Left renal cortex interstitium (tissue), 4 donors: ENCODE measurements at places on chromosomes 11 and 22. TPM values are rescaled to one million over a fixed set of nuclear protein-coding genes. Genes with fewer than 3 reads are reported as not detected.

DNA sequence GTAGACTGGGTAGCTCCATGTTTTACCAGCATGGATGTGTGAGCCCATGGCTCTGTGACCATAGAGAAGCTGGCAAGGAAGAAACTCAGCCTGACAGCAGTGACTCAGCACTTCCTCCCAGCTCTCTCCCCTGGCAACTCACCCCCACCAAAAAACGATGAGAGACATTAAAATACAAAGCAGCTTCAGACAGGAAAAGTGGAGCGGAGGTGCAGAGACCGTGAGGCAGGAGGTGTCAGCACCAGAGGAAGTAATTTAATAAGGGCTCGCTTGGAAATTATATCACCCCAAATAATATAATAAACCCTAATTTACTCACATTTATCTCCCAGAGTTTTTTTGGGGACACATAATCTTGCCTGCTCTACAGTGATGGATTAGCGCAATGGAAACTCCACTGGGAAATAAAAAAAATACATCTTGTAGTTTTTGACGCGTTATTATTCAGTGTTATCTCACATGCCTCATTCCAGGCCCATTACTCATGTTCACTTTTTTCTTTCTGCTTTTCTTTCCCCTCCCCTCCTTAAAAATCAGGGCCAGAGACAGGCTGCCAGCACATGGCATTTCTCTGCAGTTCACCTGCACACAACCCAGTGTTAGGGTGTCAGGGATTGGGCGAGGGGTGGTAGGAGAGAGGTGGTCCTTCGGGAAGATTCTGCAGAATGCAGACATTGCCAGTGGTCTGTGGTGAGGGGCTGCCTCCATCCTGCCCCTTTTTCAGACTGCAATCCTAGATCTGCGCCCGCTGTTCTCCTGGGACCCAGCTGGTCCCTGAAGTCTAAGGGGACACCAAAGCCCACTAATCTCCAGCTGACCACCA, 170.8 kb downstream of the BUD13 start:
- DNase-seq: no peak

DNA sequence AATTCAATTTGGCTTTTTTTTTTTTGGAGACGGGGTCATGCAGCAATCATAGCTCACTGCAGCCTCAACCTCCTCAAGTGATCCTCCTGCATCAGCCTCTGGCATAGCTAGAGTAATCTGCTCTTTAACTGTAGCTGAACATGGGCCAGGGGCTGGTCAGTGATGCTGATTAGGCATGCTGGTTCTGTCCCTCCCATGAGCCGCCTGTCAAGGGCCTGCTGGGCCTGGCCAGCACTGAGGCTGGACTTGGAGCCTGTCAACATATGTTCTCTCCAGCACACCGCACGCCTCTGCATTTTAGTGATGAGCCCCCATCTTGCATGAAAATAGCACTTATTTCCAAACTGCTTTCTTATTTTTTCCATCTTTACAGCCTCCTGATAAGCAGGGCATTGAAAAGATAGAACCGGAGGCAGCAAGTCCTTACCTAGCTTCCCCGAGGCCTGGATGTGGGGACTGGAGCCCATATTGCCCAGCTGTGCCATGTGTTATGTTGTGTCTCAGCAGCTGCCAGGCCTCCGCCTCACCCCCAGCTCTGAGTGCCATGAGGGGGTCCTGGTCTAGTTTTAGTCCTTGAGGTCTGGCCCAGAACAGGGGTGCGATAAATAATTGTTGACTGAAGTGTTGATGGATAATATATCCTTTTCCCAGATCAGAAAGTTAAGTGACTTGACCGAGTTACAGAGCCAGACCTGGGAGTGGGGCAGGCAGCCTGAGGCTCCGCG, 80.0 kb downstream of the CTTN start:
- DNase-seq: no peak

DNA sequence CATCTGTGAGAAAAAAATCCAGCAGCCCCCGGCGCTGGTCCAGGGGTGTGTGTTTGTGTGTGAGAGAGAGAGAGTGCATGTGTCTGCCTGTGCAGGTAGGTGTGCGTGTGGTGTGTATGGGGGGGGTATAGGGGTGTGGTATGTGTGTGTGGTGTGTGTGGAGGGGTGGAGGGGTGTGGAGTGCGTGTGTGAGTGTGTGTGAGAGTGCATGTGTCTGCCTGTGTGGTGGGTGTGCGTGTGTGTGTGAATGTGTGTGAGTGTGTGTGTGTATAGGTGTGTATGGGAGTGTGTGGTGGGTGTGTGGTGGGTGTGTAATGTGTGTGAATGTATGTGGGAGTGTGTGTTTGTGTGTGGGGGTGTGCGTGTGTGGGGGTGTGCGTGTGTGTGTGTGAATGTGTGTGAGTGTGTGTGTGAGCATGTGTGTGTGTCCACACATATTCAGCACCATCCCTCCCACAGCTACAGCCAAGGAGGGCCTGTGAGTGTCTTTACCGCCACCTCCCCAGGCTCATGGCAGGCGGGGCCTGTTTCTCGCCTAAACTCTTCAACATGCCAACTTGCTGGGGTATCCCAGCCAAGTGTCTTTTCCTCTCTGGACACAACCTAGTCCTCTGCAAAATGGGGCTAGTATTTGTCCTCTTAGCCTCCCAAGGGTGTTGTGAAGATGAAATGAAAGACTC, 11.9 kb downstream of the LMO1 start:
- no peak for DNase-seq

DNA sequence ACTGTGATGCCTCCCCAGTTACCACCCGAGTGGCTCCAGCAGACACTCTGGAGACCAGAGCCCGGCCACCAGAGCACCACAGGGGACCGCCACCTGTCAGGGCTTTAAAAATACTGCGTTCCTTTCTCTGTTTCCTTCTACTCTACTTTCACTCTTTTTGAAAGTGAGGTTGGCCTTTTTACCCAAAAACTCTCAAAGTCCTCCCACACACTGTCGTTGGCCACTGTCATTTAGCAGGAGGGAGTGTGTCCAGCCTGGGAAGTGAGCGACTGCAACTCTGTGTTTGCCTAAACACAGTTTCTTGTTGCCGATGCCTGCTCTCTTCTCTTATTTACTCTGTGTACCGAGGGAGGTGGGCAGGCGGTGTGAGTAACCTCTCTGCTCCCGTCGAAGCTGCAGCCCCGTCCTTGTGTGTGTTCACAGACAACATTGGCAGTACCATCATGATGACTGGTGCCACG, 90.8 kb upstream of the CLDN5 start:
- DNase-seq: no peak

GRCh38 chr11:107791343-107792048, 67.1 kb downstream of the SLC35F2 start:
- no peak for DNase-seq

DNA sequence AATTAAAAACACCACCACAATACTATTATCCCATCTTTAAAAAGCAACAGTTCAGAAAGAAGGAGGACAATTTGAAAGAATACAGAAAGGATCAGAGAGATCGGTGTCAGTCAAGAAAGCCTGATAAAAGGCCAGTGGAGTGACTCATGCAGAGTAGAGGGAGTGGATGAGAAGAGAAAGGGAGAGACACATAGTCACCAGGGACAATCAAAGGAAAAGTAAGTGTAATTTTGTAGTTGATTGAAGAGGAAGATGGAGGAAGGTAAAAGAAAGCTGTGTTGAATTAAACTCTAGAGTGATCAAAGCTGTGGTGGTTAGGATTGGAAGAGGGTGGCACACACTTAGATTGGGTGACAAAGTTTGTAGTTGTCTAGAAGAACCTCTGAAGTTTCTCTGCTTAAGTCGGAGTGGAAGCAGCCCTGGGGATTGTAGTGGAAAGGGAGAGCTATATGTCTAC, 14.1 kb downstream of the SPECC1L start:
- DNase-seq: no peak

GRCh38 chr22:24159650-24160049, 21.6 kb upstream of the SUSD2 start:
- no peak for DNase-seq

DNA sequence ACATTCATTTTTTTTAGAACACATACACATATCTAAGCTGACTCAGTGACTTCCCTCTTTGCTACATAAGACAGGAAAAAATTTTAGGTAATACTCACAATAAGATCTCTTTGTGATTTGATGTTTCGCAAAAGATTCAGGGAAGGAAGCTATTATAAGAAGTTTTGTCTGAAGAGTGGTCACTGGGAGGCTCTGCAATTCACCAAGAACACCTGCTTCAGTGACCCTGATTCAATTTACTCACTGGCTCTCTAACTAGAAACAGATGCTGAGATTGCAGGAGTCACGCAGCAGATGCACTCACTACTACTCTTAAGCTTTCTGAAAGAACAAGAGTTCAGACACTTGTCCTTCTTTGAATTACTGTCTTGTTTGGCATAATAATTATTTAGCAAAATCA, 193.6 kb upstream of the DDI1 start:
- no peak for DNase-seq

DNA sequence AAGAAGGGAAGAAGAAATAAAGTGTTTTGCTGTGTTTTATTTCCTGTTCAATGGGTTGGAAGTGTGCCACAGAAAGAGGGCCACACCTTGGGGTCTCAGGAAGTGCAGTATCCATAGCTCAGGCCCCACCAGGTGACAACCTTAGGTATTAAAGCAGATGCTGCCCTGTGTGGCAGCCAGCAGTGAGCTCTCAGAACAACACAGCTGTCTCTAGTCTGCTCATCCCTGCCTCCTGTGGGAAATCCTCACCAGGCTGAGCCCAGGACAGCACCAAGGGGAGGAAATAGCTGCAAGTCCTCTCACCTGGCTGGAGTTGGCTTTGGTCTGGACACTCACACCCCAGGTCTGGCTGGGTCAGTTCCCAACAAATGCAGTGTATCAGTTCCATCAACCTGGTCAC, 25.1 kb downstream of the ARL14EP start:
- DNase-seq: no peak

DNA sequence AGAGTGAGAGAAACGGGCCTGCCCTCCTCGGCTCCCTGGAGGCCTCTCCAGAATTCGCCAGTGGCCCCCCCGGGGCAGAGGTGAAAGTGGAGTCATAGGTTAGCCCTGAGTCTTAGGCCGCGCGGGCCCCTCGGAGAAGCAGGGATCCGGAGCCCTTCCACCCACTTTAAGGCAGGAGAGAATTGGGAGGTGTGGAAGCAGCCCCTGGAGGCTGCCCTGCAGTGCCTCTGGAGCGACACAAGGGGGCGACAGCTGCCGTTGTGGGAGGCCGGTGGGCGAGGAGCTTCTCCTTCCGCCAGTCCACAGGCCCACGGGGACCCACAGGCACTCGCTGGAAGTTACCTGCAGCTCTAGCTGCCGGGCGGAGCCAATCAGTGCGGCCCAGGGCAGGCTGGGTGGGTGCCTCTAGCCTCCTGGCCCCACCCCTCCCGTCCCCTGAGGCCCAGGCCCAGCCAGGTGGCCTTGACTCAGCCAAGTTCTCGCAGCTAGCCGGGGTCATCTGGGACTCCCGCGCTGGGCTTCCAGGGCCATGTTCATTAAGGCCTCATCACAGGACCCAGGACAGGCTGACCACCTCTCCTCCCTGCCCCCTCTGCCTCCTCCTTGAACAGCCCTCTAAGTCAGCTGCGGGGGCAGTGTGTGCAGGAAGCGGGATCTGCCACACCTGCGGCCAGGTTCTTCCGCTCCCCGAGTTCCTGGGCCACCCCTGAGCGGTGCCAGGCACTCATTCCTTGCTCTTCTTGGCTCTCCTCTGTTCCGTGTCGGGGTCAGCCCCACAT, 5.0 kb downstream of the DGKZ start:
- DNase-seq: no peak

- no peak for DNase-seq
These were observed 8.9 kb upstream of the GRK3 start for GRCh38 chr22:25555586-25555985.

DNA sequence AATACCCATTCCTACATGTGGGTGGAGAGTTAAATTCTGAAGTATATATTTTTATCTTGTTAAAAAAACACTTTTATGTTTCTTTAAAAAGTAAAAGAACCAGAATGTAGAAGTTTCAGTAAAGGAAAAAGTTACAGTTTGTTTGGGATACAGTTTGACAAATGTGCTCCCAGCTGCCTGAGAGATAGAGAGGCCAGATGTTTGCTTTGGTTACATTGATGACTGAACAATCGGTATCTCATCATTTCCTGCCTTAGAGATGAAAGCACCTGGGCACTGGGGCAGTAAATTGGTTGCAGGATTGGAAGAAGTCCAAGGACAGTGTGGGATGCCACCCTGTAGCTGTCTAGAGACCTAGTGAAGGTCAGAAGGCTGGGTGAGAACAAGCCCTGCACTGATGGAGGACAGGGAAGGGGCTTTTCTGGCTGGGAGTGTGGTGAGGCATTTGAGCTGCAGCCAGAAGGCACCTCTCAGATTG, 16.6 kb downstream of the MED15 start:
- no peak for DNase-seq

DNA sequence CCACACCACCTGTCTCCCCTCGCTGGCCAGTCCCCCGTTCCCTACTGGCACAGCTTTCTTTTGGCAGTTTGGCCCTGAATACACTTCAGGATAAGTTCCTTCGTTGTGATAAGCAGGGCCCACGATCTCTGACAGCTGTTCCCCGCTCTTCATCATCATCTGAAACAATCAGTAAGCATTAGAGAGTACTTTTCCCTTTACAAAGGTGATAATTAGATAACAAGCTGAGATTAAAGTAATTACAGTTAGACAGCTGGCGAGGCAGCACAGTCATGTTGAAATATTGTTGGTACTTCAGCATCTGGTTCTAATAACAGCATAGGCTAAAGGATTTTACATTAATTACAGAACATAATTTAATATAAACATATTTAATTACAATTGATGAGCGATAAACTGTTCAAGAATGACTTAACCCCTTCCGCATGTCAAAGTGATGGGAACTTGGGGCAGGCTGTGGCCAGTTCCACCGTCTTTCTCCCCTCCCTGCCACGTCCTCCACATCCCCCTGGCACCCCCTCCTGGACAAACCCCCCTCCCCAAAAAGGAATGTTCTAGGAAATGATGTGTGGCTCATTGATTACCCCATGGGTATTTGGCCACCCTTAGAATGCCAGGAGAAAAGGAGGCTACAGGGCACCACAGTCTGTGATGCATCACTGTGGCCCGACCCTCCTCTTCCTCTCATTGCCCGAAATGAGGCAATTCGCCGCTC, 134.9 kb downstream of the RCN1 start:
- DNase-seq: no peak

DNA sequence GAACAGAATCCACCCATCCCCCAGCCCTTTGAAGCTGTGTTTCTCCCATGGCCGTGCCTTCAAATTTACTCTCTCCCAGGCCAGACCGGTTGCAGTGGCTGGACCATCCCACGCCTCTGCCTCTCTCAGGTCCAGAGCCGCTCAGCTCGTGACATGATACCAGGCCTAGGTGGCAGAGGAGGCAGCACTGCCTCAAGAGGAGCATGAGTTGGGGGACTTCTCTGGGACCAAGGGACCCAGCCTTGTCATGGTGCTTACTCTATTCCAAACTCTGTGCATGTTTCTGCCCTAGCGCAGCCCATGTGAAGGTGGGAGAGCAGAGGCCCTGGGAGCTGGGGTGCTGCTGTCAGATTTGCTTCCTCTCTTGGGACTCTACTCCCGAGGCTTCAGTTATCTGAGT, 51.0 kb downstream of the TRAF6 start:
- DNase-seq: no peak

- DNase-seq: no peak
These were observed 84.7 kb downstream of the MSANTD4 start for GRCh38 chr11:105937331-105937730.

- DNase-seq: no peak
These were observed 6.0 kb downstream of the PARVG start for GRCh38 chr22:44186737-44187136.

- no peak for DNase-seq
These were observed 35.6 kb downstream of the MPPED1 start for GRCh38 chr22:43447380-43447779.

Gene CSRP3
- not detected for polyA plus RNA-seq

Gene SYT13
- 13.1 TPM for polyA plus RNA-seq

Gene HEPHL1
- polyA plus RNA-seq: 0.10 TPM

Gene ZC3H7B
- 70.6 TPM for polyA plus RNA-seq

Gene HBG2
- polyA plus RNA-seq: 2,349 TPM

Gene C11orf52
- polyA plus RNA-seq: 13.7 TPM

Gene OR52E8
- not detected for polyA plus RNA-seq

Gene INS
- not detected for polyA plus RNA-seq

Gene EMID1
- 63.6 TPM for polyA plus RNA-seq
